Suppressor macrophage (primary cell): ENCODE measurements at places on chromosomes 1 and 21.
A peak's percentile ranks its signal among the peaks of the same experiment; 100 is the strongest.

- DNase-seq: peak; percentile 49
Measured at GRCh38 chr21:44927587-44928461, 7.1 kb upstream of the ITGB2 start.

- peak; percentile 37 for DNase-seq
Measured at GRCh38 chr1:19344372-19344810, 32.3 kb downstream of the SLC66A1 start.

GRCh38 chr1:205922806-205923205, 20.4 kb downstream of the SLC26A9 start:
- no peak for DNase-seq

- DNase-seq: no peak
Measured at GRCh38 chr1:59432531-59433439, 135.9 kb downstream of the FGGY start.

GRCh38 chr1:111511370-111511769, 7.9 kb upstream of the ADORA3 start:
- no peak for DNase-seq

GRCh38 chr1:54887665-54888071, 673 bp upstream of the DHCR24 start:
- DNase-seq: peak; percentile 51

DNA sequence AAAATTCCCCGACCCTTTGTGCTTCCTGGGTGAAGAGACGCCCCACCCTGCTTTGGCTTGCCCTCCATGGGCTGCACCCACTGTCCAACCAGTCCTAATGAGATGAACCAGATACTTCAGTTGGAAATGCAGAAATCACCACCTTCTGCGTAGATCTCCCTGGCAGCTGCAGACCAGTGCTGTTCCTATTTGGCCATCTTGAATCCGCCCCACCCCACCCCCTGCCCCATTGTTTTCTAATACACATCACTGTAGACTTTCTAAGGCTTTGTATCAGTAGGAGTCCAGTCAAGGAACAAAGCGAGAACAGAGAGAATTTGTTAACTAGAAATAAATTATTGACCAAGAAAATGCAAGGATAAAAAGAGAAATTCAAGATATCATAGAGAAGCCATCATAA, 178.2 kb downstream of the KCNK2 start:
- no peak for DNase-seq

DNA sequence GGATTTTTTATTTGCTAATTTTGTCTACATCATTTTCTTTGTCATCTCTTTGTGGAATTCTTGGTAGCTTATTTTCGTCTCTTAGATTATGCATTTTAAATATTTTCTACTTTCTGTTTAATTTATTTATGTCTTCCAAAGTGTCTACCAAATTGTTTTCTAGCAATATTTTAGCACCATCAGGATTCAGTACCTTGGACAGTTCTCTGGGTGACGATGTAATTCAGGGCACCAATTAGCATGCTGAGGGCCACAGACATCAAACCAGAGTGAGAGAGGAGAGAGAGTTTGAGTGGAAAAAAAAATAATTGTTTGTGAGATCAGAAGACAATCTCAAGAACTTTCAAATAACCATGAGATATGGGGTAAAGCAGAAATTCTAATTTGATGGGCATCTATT, 169.8 kb upstream of the CXADR start:
- peak; percentile 4 for DNase-seq

DNA sequence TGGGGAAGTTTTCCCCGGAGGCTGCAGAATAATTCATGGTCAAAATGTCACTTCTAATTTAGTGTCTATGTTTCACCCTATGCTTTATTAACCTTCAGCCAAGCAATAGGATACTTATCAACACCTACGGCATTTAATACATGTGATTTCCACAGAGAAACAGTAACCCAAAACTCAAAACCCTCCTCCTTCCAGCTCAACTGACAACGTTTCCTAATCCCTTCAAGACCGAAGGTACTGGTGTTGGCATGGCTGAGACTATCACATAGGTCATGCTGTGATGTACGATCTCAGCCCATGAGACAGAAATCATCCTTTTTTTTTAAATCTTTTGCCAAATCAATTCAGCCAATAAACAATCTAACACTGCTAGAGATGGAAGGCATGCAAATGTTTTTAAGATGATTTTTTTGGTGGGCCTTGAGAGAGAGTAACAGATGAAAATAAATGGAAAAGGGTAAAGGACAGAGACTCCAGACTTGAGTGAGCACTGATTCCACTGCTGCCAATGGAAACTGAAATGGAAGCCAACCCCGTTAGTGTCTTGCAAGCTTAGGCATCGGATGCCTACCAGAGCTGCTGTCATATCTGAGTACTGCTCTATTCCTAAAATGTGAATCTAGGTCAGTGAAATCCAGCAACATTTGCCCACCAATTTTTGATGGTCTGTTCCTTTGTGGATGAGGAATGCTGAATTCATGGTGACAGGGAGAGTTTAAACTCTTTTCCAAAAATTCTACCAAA, 63.4 kb upstream of the BCL10 start:
- DNase-seq: no peak

- no peak for DNase-seq
Measured at GRCh38 chr1:107870696-107871095, 94.3 kb downstream of the VAV3 start.

DNA sequence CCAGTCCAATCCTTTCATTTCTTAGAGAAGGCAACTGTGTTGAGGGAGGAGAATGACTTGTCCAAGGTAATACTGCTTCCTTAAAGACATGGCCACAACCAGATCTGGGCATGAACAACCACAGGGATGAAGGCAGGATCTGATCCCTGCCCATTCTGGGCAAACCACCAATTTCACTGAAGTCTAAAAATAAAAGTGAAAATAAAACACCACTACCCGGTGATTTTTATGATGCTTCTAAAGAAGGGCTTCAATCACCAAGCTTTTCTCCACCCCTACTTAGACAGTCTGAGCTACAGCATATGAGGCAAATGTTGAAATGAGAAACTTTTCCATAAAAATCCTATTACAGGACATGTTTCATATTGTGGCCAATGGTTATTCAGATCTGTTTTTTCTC, 133.0 kb downstream of the PTPN14 start:
- DNase-seq: no peak

DNA sequence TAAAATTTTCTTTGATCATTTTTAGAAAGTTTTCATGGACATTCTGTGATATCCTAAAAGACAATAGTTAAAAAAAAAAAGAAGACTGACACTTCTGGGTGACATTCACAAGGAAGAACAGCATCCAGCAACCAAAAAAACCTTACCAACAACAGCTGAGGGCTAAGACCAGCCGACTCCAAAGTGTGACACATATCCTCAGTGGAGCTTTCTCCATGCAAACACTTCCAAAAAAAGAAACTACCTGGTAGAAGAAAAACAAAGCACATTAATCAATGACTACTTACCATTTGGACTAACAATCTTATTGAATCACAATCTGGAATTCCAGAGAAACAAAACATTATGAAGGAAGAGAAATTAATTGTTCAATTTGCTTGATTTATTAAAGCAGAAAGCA, 88.2 kb downstream of the IARS2 start:
- no peak for DNase-seq

DNA sequence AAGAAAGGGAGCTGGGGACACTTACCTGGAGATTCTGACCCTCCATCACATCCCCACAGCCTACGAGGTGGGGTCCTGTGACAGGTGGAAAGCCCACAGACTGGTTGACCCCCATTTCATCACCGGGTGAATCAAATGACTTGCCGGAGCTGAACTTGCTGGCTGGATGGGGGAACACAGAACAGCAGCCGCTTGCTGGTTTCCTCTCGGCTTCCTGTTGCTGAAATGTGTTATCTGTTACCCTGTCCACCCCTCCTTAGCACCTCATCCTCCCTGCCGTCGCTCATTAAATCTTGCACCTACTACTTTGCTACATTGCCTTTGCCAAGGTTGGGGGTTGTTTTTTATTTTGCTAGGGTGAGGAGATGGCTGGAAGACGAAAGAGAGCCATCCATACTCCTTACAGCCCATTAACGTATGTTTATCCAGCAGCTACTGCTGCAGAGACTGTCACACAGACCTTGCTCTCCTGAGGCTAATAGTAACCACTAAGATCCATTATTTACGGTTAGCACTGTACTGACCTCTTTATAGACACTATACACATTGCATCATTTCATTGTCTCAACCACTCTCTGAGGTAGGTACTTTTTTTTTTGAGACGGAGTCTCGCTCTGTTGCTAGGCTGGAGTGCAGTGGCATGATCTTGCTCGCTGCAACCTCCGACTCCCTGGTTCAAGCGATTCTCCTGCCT, 7.0 kb downstream of the PAFAH2 start:
- DNase-seq: peak; percentile 24

GRCh38 chr21:35993875-35994490, 66.3 kb downstream of the SETD4 start:
- no peak for DNase-seq

DNA sequence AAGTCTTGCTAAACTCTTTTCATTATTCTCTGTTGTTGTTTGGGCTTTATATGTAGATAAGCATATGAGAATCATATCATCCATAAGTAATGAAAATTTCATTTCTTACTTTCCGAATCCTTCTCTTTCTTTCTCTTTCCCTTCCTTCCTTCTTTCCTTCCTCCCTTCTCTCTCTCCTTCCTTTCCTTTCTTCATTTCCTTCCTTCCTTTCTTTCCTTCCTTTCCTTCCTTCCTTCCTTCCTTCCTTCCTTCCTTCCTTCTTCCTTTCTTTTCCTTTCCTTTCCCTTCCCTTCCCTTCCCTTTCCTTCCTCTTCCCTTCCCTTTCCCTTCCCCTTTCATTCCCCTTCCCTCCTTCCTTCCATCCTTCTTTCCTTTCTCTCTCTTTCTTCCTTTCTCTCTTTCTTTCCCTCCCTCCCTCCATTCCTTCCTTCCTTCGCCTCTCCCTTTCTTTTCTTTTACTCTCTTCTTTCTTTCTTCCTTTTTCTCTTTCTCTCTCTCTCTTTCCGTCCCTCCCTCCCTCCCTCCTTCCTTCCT, 147.3 kb downstream of the UCK2 start:
- no peak for DNase-seq

DNA sequence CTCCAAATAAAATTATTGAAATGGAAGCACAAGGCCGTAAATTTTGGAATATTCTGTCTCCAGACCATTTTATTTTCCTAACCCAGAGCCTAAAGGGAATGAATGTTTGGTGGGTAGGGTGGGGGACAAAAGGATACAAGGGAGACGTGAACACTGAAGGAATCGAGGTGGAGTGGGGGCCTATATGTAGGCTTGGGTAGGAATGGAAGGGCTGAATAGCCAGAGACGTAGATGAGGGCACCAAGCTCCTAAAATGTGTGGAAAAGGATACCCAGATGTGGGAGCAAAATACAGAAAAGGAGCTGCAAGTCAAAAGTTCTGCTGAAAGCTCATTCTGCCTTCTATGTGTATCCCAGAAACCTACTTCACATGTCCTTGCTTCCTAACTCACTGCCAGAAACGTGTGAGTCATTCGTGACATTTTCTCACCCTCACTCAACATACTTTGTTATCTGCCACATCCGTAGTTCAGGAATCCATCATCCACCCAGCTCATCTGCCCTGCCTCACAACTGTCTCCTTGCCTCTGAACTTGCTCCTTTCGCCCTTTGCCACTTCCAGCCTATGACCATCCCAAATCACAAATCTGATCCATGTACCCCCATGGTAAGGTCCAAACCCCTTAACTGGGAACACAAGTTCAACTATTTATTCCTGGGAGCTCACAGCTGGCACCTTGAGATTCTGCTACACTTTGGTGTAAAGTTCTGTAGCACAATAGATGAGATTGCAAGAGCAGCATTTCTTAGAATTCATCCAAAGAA, 84.1 kb upstream of the PRDX6 start:
- no peak for DNase-seq

DNA sequence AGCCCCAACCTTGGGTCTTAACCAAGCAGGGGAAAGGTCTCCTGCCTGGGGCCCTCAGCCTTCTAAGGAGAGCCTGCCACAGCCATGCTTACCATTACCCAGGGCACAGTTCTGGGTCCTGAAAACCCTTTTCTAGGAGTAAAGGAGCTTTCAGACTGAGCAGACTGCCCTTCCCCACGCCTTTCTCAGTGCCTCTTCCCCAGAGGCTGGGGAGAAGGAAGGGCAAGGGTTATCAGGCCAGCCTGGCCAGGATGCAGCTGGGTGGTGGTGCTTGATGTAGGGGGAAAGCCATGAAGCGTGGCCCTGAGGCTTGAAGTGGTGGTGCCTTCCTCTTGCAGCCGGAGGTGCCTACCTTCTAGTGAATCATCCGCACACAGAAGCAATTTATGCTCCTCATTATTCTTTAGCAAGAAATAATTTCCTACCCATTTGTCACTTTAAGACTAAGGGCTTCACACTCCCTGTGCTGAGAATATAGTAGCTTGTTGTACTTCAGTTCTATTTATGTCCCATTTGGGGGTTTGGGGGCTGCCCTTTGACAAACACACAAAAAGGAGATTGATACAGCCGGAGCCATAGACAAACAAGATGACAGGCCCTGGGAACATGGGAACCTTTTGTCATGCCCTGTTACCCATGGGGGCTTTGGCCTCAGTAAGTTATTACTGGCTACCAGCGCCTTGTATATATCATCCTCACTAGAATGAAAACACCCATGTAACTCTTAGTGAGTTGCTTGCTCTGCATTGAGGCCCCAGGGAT, 40.7 kb downstream of the MAN1C1 start:
- DNase-seq: no peak

GRCh38 chr1:160823296-160823695, 27.3 kb downstream of the LY9 start:
- no peak for DNase-seq

DNA sequence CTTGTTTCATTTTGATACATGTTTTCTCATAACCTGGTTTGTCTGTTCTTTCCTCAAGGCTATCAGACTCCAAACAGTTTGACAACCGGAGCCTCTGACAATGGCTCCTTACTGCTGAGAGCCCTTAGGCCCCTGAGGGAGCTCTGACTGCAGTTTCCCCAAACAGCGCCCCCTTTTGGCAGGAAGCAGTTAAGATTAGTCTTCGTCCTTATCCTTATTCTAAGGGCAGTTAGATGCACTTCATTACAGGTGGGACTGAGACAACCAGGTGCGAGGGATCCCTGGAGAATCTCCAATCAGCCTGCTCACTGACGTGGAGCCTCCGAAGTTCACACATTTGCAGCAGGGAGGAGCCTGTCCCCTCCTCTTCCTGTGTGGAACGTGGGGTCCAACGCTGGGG, 393.1 kb downstream of the BRINP3 start:
- no peak for DNase-seq

GRCh38 chr1:194067772-194068171, 881.4 kb upstream of the B3GALT2 start:
- no peak for DNase-seq

DNA sequence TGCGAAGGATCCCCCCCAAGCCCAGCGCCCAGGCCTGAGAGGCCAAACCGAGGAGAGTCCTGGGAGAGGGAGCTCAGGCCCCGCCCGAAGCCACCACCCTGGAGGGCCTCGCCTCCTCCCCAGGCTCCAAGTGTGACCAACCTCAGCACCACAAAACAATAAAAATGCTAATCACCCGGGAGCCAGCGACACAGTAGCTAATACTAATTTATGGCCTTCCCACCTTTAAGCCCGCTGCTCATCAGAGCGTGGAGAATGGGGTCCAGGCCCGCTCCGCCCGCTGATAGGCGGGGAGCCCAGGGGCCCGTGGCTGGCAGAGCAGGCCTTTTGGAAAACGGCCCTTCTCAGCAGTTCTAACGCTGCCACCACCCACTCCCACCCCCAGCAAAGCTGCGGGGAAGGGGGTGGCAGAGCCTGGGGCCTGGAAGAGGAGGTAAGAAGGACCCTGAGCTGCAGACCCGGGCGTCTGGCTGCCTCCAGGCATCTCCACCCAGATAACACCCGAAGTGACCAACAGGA, 20.4 kb upstream of the TAS1R2 start:
- DNase-seq: no peak

- peak; percentile 81 for DNase-seq
Measured at GRCh38 chr1:110053552-110054428, 16.7 kb downstream of the ALX3 start.
